Activated CD8-positive, alpha-beta memory T cell treated with anti-CD3 and anti-CD28 coated beads for 1 hour (primary cell): ENCODE measurements at places on chromosomes 13 and 19.

DNA sequence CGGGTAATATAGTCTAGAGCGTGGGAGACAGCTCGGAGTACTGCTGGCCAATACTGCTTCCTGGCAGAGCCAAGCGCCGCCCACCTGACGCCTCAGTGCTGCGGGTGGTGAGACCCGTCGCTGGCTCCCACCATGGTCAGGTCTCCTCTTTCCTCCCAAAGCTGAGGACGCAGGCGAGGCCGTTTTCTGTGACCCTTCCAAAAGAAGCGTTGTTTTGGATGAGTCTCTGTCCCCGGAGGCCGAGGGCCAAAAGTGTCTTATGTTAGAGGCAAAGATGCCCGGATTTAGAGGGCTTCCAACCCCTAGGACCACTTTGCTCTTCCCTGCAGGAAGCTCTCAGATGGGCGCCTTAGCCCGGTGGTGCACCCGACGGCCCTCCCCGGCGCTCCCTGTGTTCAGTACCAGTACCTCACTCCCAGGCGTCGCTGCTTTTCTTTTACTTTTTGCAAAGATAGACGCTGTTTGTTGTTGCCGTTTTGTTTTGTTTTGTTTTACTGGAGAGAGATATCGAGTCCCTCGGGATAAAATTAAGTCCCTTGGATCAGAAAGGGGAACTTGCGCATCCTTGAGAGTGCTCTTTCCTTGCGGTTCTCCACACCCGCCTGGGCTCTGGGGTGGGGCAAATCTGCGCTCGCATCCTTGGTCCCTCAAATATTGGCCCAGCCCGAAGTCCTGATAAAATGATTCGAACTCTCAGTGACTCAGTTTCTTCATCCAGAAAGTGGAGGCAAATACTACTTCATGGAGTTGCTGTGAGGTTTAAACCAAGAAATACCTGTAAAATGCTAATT, 7.0 kb downstream of the PDX1 start:
- no peak for DNase-seq

- DNase-seq, result no peak
Measured at GRCh38 chr13:32902029-32902780, 114.0 kb upstream of the KL start.

DNA sequence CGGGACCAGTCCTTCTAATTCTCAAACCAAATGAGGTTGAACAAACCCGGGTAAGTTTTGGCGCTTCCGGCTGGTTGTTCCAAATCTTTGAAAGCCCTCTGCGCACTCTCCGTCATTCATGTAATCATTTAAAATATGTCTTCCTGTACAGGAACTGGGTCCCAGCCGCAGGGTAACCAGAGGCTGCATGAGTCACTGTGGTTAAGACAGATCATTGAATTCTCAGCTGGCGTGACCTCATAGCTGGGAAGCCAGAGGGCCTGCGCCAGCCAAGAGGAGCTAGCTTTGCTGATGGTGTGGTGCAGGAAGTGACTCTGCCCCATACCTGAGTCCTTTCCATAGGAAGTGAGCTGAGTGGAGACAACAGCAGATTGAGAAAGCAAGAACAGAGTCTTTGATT, 135.2 kb downstream of the TSHZ3 start:
- DNase-seq, result peak; percentile 66

DNA sequence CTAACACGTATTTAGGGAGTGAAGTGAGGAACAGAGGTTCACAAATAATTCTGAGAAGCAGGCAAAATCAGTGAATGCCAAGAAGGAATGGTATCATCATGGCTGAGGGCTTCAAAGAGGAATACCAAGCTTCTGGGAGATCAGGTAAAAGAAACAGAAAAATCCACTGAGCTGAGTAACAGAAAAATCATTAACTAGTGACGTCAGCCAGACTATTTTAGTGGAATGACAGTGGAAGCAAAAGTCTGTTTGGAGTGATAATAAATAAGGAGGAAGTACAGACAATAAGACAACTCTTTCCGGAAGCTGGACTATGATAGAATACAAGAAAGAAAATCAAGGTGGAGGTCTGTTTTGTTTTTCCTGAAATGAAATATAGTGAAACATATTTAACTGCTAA, 83.5 kb downstream of the SACS start:
- DNase-seq, result no peak

GRCh38 chr13:74966275-74966674, 515.7 kb downstream of the TBC1D4 start:
- no peak for DNase-seq

DNA sequence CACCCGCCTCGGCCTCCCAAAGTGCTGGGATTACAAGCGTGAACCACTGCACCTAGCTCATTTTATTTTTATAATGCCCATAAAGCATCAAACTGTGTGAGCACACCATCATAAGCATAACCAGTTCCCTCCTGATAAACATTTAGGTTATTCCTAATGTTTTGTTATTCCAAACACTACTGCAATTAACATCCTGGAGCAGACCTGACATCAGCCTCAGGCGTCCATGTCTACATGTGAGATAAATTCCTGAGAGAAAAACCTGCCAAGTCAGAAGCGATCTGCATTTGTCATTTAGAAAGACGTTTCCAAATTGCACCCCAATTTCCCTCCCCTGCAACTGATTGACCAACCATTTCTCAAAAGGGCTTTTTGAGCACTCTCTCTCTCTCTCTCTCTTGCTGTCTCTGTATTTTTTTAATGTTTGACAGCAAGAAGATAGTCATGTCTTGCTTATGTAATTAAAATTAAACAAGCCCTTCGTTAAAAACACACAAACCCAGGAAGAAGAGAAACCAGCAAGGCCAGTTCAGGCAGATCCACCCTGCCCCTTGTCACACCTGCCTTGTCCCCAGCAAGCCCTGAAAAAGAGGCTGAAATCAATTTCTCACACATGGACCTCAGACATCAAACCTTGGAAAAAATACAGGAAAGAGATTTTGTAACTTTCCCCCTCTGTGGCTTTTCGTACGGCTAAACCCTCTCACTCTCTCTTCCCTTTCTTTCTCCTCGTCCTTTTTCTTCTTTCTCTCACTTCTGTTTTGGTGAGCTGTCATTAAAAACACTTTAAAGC, 9.9 kb downstream of the LYPD3 start:
- no peak for DNase-seq

GRCh38 chr13:19845758-19846157, 17.7 kb downstream of the ZMYM5 start:
- no peak for DNase-seq

GRCh38 chr13:77516342-77516789, 19.1 kb upstream of the SCEL start:
- no peak for DNase-seq

DNA sequence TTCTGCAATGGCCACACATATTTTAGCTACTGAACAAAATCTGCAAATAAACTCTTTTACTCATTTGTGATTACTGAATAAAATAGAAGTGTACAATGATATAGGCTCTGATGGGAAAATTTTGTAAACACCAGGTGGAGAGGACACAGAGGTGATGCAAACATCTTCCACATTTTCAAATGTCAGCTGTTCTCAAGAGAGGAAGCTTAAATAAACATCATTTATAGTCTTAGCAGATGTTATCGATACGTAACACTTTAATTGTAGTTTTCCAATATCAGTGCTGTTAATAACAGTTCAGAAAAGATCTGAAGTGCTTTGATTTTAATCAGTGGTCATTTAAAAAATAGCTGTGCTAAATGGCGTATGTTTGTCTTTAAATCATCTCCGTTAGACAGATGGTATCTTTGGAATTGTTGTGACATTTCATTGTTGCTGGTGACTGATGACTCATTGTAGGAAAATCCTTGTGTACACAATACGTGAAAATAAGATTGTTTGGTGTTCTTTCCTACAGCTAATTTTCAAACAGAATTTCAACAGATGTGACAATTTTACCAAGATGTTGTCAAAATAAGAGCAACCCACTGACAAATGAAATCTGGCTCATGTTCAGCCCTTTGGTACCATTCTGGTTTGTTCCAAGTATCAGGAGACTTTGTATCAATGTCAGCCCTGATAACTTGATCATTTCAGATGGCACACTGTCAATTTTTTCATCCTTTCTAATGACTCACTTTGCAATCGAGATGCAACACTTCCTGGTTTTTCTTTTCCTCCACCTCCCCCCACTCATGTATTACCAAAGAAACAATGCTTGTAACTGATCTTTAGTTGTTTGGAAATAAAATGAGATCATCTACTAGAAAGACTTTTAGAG, 516.0 kb downstream of the DCT start:
- no peak for DNase-seq

- DNase-seq, result no peak
Measured at GRCh38 chr13:27808851-27809550, 16.7 kb downstream of the GSX1 start.

DNA sequence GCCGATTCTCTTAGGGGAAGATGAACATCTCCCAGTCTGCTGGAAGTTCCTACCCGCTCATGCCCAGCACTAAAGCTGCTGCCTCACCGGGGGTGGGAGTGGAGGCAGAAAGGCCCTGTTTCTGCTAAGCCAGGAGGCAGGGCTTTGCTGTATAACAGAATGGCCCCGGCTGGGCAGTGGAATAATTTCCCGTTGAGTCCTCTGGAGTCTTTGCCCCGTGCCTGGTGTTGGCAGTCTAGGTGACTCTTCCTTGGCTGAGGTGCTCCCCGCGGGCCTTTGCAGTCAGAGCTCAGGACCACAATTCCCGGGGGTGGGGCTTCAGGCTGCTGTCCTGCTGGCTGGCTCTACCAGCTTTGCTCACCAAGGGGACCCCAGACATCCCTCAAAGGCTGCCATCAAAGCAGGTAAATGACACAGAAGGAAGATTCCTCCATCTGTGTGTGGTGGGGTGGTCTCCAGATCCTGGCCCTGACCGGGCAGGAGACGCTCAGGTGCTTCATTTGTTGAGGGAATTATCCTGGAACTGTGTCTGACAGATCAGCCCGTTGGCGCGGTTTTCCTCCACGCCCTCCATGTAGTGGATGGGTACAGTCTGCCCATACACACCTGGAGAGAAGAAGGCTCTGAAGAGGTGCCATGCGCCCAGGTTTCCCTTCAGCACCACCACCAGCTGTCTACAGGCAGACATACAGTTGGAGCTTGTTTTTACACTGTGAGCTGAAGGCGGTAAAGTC, 209.9 kb downstream of the TEX29 start:
- no peak for DNase-seq

DNA sequence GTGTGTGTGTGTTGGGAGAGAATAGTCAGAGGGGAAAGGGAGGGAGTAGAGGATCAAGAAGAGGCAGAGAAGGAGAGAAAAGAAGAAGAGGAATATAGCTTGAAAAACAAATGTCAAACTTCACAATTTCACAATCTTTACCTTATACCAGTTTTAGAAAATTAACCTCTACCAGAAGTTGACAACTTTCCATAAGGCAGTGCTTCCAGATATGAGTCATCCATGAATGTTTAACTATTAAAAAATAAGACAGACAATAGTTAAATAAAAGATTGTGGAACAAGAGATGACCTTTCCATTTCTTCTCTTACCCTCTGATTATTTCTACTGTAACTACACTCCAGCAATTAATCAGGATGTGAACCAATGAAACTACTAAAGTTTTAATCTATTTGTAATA, 229.4 kb downstream of the ITGBL1 start:
- DNase-seq, result no peak

- no peak for DNase-seq
Measured at GRCh38 chr13:48531416-48532255, 1.2 kb downstream of the RCBTB2 start.

- DNase-seq, result no peak
Measured at GRCh38 chr19:49116544-49116943, 2.4 kb downstream of the LIN7B start.

DNA sequence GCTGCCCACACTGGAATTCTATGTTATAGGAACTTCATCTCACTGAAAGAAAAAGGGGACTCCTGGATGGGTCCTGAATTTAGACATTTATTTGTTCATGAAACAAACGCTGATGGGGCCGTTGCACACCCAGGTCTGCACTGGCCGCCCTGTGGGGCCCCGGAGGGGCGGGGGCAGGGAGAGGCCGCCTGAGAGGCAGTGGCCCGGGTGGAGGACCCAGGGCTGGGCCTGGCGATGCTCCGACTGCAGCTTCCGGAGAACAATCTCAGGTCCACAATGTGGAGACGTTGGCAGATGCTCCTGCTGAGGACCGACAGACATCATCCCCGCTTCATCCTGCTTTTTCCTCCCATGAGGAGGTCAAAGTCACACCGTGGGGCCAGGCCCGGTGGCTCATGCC, 16.3 kb upstream of the PTBP1 start:
- no peak for DNase-seq

GRCh38 chr19:51628153-51628939, 1.9 kb downstream of the SIGLEC5 start:
- no peak for DNase-seq

- DNase-seq, result no peak
Measured at GRCh38 chr13:52414963-52415362, 9.0 kb upstream of the THSD1 start.

DNA sequence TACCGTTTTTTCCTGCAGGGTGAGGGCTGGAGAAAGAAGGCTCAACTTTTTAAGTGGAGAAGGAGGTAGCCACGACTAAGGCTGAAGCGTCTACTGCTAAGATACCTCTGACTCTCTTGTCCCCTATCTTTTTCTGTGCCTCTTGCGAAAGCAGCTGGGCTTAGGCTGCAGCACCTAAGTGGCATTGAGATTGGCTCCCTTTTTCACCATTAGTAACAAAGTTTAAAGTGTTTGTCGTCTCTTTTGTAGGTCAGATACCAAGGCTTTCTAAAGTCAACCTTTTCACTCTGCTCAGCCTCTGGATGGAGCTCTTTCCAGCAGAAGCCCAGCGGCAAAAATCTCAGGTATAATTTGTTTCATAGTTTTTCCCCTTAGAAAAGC, 887 bp downstream of the CDADC1 start:
- DNase-seq, result no peak

GRCh38 chr13:66663711-66664110, 566.4 kb downstream of the PCDH9 start:
- DNase-seq, result no peak

DNA sequence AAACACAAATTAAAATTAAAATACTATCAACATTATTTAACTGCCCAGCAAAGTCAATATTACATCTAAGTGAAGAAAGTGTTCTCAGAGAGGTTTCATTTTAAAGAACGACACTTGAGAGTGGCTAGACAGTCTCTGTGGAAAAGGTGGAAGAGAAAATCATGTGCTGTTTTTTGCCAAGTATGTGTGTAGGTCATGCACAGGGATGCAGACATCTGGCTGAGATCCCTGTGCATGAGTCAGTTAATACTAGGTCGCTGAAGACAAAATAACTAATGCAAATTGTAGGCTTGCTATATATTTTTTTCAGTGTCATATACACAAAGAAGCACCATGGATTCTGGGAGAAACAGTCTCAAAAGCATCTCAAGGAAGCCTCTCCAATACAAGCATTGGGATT, 44.3 kb upstream of the ENOX1 start:
- no peak for DNase-seq

GRCh38 chr19:5914946-5915781, 1.1 kb downstream of the CAPS start:
- DNase-seq, result no peak

- peak; percentile 33 for DNase-seq
Measured at GRCh38 chr19:55258476-55258827, 365 bp downstream of the PPP6R1 start.

DNA sequence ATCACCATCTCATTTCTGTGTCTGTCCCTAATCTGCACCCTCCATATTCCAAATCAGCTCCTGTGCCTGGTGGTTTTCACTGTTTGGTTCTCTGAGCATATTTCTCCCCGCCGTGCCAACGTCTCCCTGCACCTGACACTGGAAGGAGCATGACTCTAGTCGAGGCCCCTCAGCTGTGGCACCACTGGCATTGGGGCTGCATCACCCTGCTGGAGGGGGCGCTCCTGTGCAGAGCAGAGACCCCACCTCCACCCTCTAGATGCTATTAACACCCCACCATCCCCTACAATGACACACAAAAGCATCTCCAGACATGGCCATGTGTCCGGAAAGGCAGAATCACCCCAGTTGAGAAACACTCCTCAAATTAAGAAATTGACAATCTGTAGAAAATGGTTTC, 20.8 kb downstream of the ZSCAN5C start:
- DNase-seq, result no peak

- DNase-seq, result no peak
Measured at GRCh38 chr13:111031531-111031961, 83.6 kb upstream of the ARHGEF7 start.
